ENCODE measurements at places on chromosomes 6 and 20. TPM values are rescaled to one million over a fixed set of nuclear protein-coding genes. Genes with fewer than 3 reads are reported as not detected.

Gene SLCO4A1
- total RNA-seq = 80.3 TPM

DNA sequence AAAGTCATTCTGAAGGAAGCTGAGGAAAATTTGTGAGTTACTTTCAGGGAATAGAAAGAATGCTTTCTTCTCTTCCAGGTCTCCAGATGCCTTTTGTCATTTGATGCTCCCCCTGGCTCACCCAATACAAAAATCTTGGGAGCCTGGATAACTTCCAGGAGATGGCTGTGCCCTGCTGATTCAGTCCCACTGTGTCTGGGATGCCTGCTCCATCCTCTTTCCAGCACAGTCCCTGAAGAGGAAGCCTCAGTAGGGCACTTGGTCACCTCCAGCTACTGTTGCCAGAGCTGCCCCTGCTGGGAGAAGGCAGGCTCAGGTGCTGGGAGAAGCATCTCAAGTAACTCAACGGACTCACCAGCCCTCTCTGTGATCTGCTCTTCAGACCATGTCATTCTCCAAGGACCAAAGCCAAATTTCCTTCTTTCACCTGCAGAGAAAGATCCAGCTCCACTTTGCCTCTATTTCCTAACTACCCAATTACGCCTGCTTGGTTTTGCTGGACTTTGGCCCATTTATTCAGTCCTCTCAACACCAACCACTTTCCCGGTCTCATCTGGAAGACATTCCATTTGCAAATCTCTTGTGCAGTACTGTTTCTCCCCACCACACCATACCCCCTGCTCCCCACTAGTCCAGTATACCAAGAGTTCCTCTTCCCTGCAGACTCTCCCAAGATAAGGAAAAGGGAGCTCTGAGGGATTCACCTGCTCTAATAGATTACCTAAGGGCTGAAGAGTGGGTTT is 53.3 kb downstream of the SLC23A2 start:
- H3K36me3 ChIP-seq = no peaks in the 10 kb centered on the region
- no peaks in the 10 kb centered on the region for H3K4me1 ChIP-seq
- no peak overlapping the region for H3K4me3 ChIP-seq
- no peak for DNase-seq
- no peaks in the 10 kb centered on the region for H3K27me3 ChIP-seq
- H3K27ac ChIP-seq = no peak overlapping the region

GRCh38 chr20:4167261-4168021 is 152.1 kb upstream of the RNF24 start:
- H3K27me3 ChIP-seq = no peaks in the 10 kb centered on the region
- no peaks in the 10 kb centered on the region for H3K4me1 ChIP-seq
- DNase-seq = peak; percentile 74
- no peaks in the 10 kb centered on the region for H3K36me3 ChIP-seq

DNA sequence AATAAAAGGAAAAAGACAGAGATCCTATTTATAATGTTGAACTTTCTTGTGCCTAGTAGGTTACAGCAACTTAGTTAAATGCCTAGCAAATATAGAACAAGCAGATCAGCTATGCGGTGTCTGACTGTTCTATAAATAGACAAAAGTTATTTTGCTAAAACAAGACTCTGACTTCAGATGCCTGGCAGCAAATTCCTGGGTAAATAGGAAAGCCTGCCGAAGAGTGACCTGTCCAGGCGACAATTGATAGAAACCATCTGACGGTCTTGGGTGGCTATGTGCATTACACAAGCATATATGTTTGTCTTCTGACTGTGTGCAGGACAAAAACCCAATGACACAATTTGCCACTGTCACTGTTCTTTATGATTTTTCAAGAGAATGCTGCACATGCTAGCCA is 38.0 kb upstream of the PDE10A start:
- H3K4me3 ChIP-seq = no peak overlapping the region
- no peak overlapping the region for H3K27ac ChIP-seq
- no peaks in the 10 kb centered on the region for H3K27me3 ChIP-seq
- no peaks in the 10 kb centered on the region for H3K4me1 ChIP-seq

DNA sequence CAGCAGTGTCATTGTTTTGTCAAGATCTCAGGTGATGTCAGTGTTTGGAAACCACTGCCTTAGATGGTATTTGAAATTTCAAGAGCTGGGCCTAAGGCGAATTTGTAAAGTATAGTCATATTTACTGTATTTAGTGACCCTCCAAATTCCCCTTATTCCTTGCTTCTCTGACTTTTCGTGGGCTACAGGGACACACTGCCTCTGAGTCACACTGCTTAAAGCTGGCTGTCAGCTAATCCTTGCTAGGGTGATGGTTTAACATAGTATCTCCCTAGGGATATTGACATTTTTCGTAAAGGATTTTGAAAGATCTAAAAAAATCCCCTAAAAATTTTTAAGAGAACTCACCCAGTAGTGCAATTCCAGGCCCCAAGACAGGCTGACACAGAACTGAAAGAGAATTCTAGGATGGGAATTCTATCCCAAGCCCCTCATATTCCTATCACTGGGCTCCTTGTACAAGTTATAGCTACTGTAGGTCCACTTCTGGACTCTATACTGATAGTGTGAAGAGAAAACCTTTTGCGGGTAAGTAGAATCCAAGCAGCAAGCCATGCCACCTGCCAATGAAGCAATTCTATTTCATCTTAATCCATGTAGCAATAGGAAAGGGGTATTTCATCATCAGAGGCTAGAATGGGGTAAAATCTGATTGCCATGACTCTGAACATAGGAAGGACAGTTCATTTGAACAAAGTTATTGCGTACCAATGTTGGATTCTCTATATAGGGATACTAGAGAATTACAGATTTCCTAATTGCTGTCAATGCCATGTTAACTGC is 4.3 kb downstream of the BMP6 start:
- H3K27ac ChIP-seq = no peak overlapping the region
- H3K4me3 ChIP-seq = no peak overlapping the region
- DNase-seq = no peak
- no peaks in the 10 kb centered on the region for H3K36me3 ChIP-seq
- peaks cover 13% of the 10 kb centered on the region for H3K27me3 ChIP-seq

Gene RIMS1
- 4.5 TPM for total RNA-seq

Gene ZBTB12
- total RNA-seq = 3.4 TPM

Gene TSPO2
- total RNA-seq = 0.44 TPM

- no peaks in the 10 kb centered on the region for H3K36me3 ChIP-seq
- no peaks in the 10 kb centered on the region for H3K27me3 ChIP-seq
- H3K4me3 ChIP-seq = no peak overlapping the region
- no peak overlapping the region for H3K27ac ChIP-seq
- peaks cover 18% of the 10 kb centered on the region for H3K4me1 ChIP-seq
These were observed 49.9 kb downstream of the DACT2 start for GRCh38 chr6:168269455-168270243.

GRCh38 chr6:51302431-51302830 is 483.8 kb downstream of the TFAP2B start:
- H3K27ac ChIP-seq = no peak overlapping the region
- H3K36me3 ChIP-seq = no peaks in the 10 kb centered on the region
- no peak overlapping the region for H3K4me3 ChIP-seq
- DNase-seq = no peak
- H3K4me1 ChIP-seq = no peaks in the 10 kb centered on the region

- peak overlapping the region; percentile 96 for H3K27ac ChIP-seq
- no peaks in the 10 kb centered on the region for H3K36me3 ChIP-seq
- H3K4me1 ChIP-seq = peaks cover 3% of the 10 kb centered on the region
- H3K4me3 ChIP-seq = peak overlapping the region; percentile 75
- peak; percentile 71 for DNase-seq
- H3K27me3 ChIP-seq = no peaks in the 10 kb centered on the region
These were observed 2.1 kb upstream of the HIVEP1 start for GRCh38 chr6:12009876-12010634.

GRCh38 chr6:35173044-35173426 is 31.9 kb upstream of the TCP11 start:
- H3K4me1 ChIP-seq = no peaks in the 10 kb centered on the region
- no peaks in the 10 kb centered on the region for H3K36me3 ChIP-seq
- no peak overlapping the region for H3K4me3 ChIP-seq
- no peak overlapping the region for H3K27ac ChIP-seq
- no peaks in the 10 kb centered on the region for H3K27me3 ChIP-seq

DNA sequence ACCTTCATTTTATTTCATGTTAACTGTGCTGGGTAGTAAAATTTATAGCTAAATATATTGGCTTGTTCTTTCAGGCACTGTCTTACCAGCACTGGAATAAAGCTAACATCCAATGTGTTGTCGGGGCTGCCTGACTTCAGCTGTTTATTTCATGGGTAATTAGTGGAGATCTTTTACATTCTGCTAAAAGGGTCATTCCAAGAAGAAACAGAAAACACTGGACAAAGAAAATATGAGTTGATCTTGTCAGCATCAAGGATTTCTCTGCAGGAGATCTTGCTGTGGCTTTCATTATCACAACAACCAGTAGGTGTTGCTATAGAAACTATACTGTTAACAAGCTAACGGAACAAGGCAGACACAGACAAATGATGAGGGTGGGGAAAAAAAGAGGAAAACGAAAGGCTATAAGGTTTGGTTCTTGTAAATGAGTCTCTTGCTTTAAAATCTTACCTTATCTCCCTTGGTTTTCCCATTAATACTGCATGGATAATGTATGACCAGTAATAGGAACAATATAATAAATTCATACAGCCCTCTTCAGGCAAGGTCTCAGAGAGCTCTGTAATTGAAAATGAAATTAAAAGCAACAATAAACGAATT is 206.8 kb downstream of the SIM1 start:
- no peaks in the 10 kb centered on the region for H3K36me3 ChIP-seq
- no peaks in the 10 kb centered on the region for H3K4me1 ChIP-seq
- no peak for DNase-seq
- no peak overlapping the region for H3K27ac ChIP-seq

GRCh38 chr20:24998121-24998520 is 5.6 kb upstream of the APMAP start:
- H3K27me3 ChIP-seq = no peaks in the 10 kb centered on the region
- peaks cover 6% of the 10 kb centered on the region for H3K4me1 ChIP-seq
- no peak overlapping the region for H3K27ac ChIP-seq
- DNase-seq = no peak

DNA sequence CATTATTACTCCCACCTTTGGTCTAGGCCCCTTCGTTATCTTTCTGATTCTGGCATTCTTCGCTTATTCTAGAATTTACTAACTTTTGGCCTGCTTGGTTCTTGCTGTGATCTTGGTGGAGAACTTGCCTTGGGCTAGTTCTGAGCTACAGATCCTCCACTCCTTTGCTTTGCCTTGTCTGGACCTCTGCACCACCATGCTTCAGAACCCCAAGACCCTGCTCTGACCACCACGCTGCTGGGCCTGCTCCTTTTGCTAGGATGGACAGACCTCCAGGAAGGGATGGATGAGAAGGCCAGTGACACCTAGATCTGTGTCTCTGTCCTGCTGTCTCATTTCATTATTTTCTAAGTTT is 30.4 kb upstream of the CCN2 start:
- no peaks in the 10 kb centered on the region for H3K4me1 ChIP-seq
- H3K4me3 ChIP-seq = no peak overlapping the region

Gene BNIP5
- total RNA-seq = 0.44 TPM

- H3K27ac ChIP-seq = no peak overlapping the region
- H3K4me3 ChIP-seq = no peak overlapping the region
- H3K27me3 ChIP-seq = no peaks in the 10 kb centered on the region
- H3K36me3 ChIP-seq = peaks cover 8% of the 10 kb centered on the region
- no peaks in the 10 kb centered on the region for H3K4me1 ChIP-seq
These were observed 82.6 kb downstream of the PREP start for GRCh38 chr6:105320271-105320670.

Measured in kidney (tissue), 22 donors.